ENCODE measurements at places on chromosomes 12 and 14. TPM values are rescaled to one million over a fixed set of nuclear protein-coding genes. Genes with fewer than 3 reads are reported as not detected.

DNA sequence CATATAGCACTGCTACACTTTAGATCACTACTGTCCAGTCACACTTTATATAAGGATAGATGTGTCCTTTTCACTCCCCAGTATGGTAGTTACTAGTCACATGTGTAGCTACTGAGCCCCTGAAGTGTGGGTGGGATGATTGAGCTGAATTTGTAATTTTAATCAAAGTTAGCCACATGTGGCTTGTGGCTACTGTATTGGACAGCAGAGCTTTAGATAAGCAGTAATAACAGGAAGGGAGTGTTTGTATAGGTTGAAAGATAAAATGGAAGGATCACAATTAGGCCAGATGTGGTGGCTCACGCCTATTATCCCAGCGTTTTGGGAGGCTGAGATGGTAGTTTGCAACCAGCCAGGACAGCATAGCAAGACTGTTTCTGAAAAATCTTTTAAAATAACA, 23.5 kb downstream of the NAA30 start:
- no peak overlapping the region for H3K27ac ChIP-seq
- H3K36me3 ChIP-seq = peaks cover 14% of the 10 kb centered on the region
- no peak for DNase-seq

KIF5A gene
- 0.16 TPM for total RNA-seq

GRCh38 chr14:99447739-99448138, 32.9 kb downstream of the SETD3 start:
- DNase-seq = no peak
- H3K4me1 ChIP-seq = peaks cover 27% of the 10 kb centered on the region
- H3K4me3 ChIP-seq = no peak overlapping the region

DNA sequence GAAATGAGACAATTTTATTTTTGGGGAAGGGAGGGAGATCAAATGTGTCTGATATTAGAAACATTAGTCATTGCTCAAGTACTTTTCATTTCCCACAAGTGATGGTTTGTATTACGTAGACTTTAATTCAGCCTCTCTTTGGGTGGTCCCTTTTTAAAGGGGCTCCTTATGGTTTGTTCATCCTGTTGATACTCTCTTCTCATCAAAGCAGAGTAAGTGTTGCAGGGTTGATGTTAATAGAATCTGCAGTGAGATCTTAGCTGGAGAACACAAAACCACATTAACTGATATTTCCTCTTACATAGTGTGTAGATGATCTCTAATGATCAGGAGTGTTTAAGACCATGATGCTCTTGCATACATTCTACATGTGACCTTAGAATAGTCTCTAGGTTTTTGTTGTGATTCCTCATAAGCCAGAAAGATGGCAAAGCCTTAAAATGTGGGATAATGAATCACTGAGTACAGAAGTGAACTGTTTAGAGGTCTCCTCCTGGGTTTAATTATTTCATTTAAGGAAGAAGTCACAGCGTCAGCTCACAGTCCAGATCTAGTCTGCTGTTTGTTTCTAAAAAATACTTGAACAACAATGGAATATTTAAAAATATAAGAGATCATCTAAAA, 87.4 kb upstream of the PTPRR start:
- H3K27me3 ChIP-seq = no peaks in the 10 kb centered on the region
- H3K4me3 ChIP-seq = no peak overlapping the region
- no peak for DNase-seq

GRCh38 chr14:89239023-89239422, 178.0 kb downstream of the FOXN3 start:
- H3K27me3 ChIP-seq = no peaks in the 10 kb centered on the region
- no peak overlapping the region for H3K27ac ChIP-seq
- DNase-seq = no peak

GRCh38 chr12:115946092-115946491, 331.4 kb downstream of the MED13L start:
- no peaks in the 10 kb centered on the region for H3K4me1 ChIP-seq
- DNase-seq = no peak
- H3K27ac ChIP-seq = no peak overlapping the region
- H3K4me3 ChIP-seq = no peak overlapping the region
- H3K27me3 ChIP-seq = no peaks in the 10 kb centered on the region

DNA sequence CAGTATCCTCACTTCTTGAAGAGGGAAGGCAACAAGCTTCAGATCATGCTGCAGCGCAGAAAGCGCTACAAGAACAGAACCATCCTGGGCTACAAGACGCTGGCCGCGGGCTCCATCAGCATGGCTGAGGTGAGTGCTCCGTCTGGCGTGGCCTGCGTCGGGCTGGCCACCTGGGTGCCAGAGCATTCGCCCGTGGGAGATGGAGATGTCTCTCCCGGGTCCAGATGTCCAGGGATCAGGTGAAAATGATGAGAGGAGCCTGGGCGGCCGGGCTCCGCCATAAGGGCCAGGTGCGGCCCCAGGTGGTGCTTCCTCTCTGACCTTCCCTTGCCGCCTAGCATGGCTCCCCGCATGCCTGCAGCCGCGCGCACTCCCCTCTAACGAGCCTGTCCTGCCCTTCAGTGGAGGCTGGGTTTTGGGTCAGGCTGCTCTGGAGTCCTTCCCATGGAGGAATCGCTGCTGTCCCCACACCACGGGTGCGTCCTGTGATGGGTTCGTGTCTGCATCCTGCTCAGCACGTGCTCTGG, 40.6 kb downstream of the PACS2 start:
- H3K4me1 ChIP-seq = peaks cover 4% of the 10 kb centered on the region
- H3K27me3 ChIP-seq = no peaks in the 10 kb centered on the region
- DNase-seq = no peak
- no peaks in the 10 kb centered on the region for H3K36me3 ChIP-seq
- H3K27ac ChIP-seq = no peak overlapping the region

KCNH5 gene
- not detected for total RNA-seq

GRCh38 chr12:121578230-121579189, 2.3 kb downstream of the KDM2B start:
- peak; percentile 58 for DNase-seq
- peaks cover 44% of the 10 kb centered on the region for H3K4me1 ChIP-seq
- H3K27ac ChIP-seq = peak overlapping the region; percentile 92
- no peaks in the 10 kb centered on the region for H3K27me3 ChIP-seq
- peak overlapping the region; percentile 65 for H3K4me3 ChIP-seq
- H3K36me3 ChIP-seq = peaks cover 23% of the 10 kb centered on the region

TAS2R31 gene
- 4.0 TPM for total RNA-seq

DNA sequence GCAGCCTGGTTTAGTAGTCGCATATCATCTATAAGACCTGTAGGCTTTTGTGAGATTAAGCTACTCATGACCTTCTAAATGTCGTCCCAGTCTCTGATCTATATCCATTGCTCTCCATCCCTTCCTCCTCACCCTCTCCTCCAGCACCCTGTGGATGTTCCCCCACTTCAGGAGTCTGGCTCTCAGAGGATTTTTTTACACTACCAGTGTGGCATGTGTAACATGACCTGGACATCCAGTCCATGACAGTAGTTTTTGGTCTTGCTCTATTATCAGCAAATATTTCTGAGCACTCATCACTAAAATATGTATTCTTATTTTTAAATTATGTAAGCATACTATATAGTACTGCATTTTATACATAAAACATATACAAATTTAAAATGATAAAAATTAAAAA, 142.1 kb downstream of the DYRK2 start:
- no peaks in the 10 kb centered on the region for H3K4me1 ChIP-seq
- no peak overlapping the region for H3K4me3 ChIP-seq
- DNase-seq = no peak
- no peak overlapping the region for H3K27ac ChIP-seq

DNA sequence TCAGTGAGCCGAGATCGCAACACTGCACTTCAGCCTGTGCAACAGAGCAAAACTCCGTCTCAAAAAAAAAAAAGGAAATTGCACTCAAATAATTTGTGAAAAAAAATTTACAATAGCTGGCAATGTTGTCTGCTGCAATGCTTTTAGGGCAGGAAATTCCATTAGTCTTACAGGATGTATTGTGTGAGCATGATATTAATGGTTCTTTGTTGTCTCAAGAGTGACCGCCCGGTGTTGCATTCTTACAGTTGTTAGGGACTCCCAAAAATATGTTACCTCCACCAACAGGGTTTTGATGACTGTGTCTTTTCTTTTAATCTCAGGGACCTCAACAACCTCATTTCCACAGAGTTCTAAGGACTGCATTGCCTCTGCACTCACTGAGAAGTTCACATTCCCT, 44.8 kb downstream of the PZP start:
- H3K36me3 ChIP-seq = peaks cover 25% of the 10 kb centered on the region
- no peak overlapping the region for H3K4me3 ChIP-seq
- H3K4me1 ChIP-seq = no peaks in the 10 kb centered on the region
- no peak overlapping the region for H3K27ac ChIP-seq

C3AR1 gene
- 9.5 TPM for total RNA-seq

GRCh38 chr14:75667099-75667765, 6.2 kb downstream of the TTLL5 start:
- H3K27me3 ChIP-seq = no peaks in the 10 kb centered on the region
- H3K27ac ChIP-seq = no peak overlapping the region
- no peak for DNase-seq
- H3K4me3 ChIP-seq = no peak overlapping the region
- peaks cover 8% of the 10 kb centered on the region for H3K36me3 ChIP-seq
- H3K4me1 ChIP-seq = no peaks in the 10 kb centered on the region

GRCh38 chr14:91233936-91234790, 10.3 kb downstream of the GPR68 start:
- peaks cover 29% of the 10 kb centered on the region for H3K36me3 ChIP-seq
- H3K27me3 ChIP-seq = no peaks in the 10 kb centered on the region
- H3K4me3 ChIP-seq = no peak overlapping the region
- peak overlapping the region; percentile 9 for H3K27ac ChIP-seq

DENND5B gene
- total RNA-seq = 0.70 TPM

- no peak for DNase-seq
- no peak overlapping the region for H3K4me3 ChIP-seq
- no peaks in the 10 kb centered on the region for H3K27me3 ChIP-seq
- no peak overlapping the region for H3K27ac ChIP-seq
- peaks cover 11% of the 10 kb centered on the region for H3K36me3 ChIP-seq
These were observed 9.8 kb downstream of the DAD1 start for GRCh38 chr14:22579236-22579635.

DNA sequence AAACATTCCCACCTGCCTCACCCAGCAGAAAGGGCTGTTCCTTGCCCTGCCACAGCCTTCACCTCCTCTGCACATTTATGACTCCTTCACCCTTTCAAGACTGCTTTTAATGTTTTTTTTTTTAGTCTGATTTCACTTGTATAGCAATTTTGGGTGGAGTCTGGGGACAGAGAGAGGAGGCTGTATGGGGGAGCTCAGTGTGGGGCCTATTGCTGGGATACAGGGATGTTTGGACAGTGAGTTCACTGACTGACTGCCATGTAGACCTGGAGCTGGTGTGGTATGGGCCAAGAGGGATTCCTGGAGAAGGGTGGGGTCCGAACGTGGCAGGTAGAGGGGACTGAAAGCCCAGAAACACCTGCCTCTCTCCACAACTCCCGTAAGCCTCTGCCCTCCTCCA, 1.9 kb upstream of the KRT85 start:
- no peaks in the 10 kb centered on the region for H3K4me1 ChIP-seq
- H3K27me3 ChIP-seq = peaks cover 10% of the 10 kb centered on the region
- no peak overlapping the region for H3K27ac ChIP-seq
- no peak overlapping the region for H3K4me3 ChIP-seq
- DNase-seq = no peak
- H3K36me3 ChIP-seq = no peaks in the 10 kb centered on the region

- no peak overlapping the region for H3K27ac ChIP-seq
- DNase-seq = no peak
- H3K36me3 ChIP-seq = peaks cover 7% of the 10 kb centered on the region
- peaks cover 28% of the 10 kb centered on the region for H3K4me1 ChIP-seq
These were observed 9.5 kb downstream of the P2RX4 start for GRCh38 chr12:121219353-121219986.
